ENCODE measurements at places on chromosomes 7 and 10. TPM values are rescaled to one million over a fixed set of nuclear protein-coding genes. Genes with fewer than 3 reads are reported as not detected.
A peak's percentile ranks its signal among the peaks of the same experiment; 100 is the strongest.

DNA sequence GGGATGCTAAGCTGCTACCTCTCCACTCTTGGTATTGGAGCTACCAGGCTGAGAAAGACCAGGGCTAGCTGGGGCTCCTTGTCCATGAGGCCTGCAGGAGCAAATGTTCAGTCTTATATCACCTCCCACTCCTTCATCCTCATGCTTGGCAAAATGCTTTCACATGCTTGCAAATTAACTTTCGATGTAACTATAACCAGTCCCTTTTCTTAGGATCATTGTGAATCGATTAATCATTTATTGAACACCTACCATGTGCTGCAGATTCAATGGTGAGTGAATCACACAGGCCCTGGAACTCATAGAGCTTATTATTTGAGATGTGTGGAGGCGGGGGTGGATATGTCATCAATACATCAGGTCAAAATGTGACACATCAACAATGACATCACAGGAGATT, 138.6 kb downstream of the EMX2 start:
- H3K36me3 ChIP-seq: no peaks in the 10 kb centered on the region
- peaks cover 8% of the 10 kb centered on the region for H3K27me3 ChIP-seq
- H3K4me3 ChIP-seq: no peak overlapping the region
- H3K27ac ChIP-seq: no peak overlapping the region

GRCh38 chr10:513393-513792, 176.1 kb downstream of the DIP2C start:
- H3K4me1 ChIP-seq: peaks cover 25% of the 10 kb centered on the region
- H3K27me3 ChIP-seq: no peaks in the 10 kb centered on the region
- no peak for DNase-seq
- no peak overlapping the region for H3K4me3 ChIP-seq

DNA sequence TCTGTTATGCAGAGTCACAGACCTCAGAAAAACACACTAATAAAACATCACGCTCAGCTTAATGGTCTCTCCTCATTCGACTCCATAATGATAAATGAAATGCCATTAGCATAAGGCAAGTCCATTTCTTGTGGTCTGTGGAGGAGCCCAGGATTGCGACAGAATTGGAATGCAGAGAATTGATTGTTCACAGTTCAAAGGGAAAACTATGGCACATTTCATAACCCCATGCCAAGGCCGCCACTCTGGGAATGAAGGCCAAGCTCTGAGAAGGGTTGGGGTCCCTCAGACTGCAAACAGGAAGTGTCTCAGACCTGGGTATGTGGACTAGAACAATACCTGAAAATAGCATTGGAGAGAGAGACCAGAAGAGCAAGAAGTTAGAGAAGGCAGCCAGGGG, 398.9 kb downstream of the ADRA2A start:
- no peaks in the 10 kb centered on the region for H3K27me3 ChIP-seq
- no peaks in the 10 kb centered on the region for H3K36me3 ChIP-seq
- no peak overlapping the region for H3K27ac ChIP-seq
- DNase-seq: no peak
- no peak overlapping the region for H3K4me3 ChIP-seq

- H3K27ac ChIP-seq: peak overlapping the region; percentile 10
- peaks cover 12% of the 10 kb centered on the region for H3K4me1 ChIP-seq
- H3K36me3 ChIP-seq: peaks cover 2% of the 10 kb centered on the region
- DNase-seq: no peak
- H3K27me3 ChIP-seq: peaks cover 4% of the 10 kb centered on the region
- H3K4me3 ChIP-seq: no peak overlapping the region
Measured at GRCh38 chr7:139016931-139017511, 18.8 kb downstream of the ZC3HAV1L start.

Gene COL17A1
- total RNA-seq: not detected
